ENCODE measurements at places on chromosomes 5 and 9.

DNA sequence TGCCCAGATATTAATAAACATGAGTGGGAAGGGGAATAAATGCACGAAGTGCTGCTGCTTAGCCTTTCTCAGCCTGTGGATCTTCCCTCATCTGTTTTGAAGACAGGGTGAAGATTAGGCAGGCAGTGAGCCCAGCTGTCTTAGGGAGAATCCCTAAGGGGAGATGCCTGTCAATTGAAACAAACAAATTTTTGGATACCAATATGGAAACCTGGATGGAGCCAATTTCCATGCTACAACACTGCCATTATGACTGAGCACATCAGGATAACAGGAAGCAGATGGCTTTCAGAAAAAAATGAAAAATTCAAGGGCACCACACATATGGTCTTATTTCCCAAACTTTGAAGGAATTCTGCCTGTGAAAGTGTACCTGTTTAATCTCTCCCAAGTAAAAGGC is 80.3 kb downstream of the HMHB1 start:
- no peak for DNase-seq

GRCh38 chr9:120528829-120529228 is 51.1 kb downstream of the CDK5RAP2 start:
- no peak for DNase-seq

- DNase-seq = peak; percentile 18
Observed at GRCh38 chr5:168076561-168076991, 214.9 kb upstream of the WWC1 start.

GRCh38 chr5:135174315-135175096 is 140.5 kb upstream of the PITX1 start:
- DNase-seq = no peak

- no peak for DNase-seq
Observed at GRCh38 chr5:149740866-149741459, 10.9 kb downstream of the PPARGC1B start.

DNA sequence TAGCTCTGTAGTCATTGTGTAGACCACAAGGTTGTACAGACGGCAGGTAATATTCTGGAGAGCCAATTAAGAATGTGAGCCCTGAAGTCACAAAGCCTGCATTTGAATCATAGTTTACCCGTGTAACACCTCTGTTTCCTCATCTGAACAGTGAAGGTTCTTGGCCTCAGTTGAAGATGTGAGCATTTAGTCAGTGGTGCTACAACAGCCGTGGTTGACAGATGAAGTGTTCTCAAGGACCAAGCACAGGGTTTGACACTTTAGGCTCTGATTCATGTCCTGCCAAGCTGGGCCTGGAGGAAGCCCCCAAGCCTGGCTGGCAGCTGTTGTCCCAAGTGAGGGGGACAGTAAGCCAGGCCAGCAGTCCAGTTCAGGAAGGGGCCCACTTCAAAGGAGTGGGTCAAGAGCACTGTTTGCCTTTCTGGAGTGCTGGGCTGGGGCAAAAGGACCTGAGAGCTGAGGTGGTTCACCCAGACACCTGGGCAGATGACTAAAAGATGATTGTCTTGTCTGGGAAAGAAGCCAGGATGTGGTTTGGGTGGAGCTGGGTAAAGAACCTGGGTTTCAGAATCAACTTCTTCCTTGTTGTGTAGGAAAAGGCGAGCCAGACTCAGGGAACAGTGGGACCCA is 20.7 kb downstream of the FAXDC2 start:
- DNase-seq = no peak

GRCh38 chr5:122719991-122720746 is 54.7 kb upstream of the SNX2 start:
- no peak for DNase-seq

GRCh38 chr9:16417749-16418148 is 452.7 kb downstream of the BNC2 start:
- peak; percentile 7 for DNase-seq

GRCh38 chr9:5450359-5451091 is at the start of gene CD274:
Gene CD274 (plus strand): TSS chr9:5450542. CDS start chr9:5456114, 5,572 bp downstream.
- peak; percentile 86 for DNase-seq

DNA sequence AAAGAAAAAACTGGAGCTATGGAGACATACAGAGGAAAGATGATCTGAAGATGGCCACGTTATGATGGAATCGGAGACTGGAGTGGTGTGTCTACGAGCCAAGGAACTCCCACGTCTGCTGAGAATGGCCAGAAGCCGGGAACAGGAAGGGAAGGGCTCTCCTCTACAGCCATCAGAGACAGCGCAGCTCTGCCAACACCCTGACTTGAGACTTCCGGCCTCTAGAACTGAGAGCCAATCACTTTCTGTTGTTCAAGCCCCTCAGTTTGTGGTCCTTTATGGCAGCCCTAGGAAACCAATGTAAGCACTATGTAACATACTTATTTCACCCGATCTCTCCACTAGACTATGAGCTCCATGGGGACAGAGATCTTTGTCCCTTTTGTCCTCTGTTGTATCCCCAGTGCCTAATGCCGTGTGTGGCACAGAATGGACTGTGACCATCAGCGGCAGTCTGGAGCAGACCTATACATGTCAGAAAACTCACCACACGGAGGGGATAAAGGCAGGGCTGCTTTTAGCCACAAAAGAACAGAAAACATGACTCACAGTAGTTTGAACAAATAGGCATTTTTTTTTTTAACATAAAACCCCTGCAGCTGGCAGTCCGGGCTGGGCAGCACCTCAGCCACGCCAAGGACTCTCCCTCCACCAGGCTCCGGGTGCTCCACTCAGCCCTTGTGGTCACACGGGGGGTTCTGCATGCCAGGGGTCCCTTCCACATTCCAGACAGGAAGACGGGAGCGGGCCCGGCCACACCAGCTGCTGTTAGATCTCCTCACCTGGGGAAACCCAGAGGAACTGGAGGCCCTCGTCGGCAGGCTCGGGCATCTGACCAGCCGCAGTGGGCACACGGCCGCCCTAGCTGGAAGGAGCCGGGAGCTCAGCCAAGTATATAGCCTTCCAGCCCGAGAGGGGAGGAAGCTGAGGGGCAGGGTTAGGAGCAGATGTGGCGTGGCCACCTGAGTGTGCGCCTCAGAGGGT is 16.1 kb upstream of the MXD3 start:
- no peak for DNase-seq

- DNase-seq = no peak
Observed at GRCh38 chr9:136686534-136686793, 793 bp downstream of the AGPAT2 start.

DNA sequence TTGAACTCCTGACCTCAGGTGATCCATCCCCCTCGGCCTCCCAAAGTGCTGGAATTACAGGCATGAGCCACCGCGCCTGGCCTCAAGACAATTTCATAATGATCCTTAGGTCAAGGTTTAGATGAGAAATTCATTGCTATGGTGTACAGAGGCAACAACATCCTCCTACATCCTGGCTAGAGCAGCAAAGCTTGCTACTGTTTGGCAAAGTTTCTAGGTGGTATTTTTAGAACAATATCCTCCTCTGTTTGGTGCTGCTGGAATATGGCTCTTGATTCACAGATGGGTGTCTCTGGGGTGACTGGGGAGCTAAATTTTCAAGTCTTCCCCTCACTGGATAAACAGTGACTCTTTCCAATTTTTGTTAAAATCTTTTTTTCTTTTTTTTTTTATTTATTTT is 30.6 kb downstream of the CRHBP start:
- DNase-seq = no peak

DNA sequence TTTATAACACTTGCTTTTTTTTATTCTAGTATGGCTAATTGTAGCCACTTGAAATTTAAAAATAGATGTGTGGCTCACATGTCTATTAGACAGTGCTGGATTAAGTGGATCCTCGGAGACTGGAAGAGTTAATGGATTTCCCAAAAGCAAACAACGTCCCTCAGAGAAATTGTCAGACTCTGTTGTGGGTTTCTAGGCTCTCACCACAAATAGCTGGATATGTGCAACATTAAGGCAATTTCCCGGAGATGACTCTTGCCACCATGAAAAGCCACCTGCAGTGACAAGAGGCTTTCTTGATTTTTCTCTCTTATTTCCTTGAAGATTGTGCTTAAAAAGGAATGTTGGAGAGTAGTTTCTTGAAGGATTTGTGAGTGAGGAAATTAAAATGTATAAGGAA is 43.2 kb downstream of the TMEM167A start:
- DNase-seq = no peak

- DNase-seq = no peak
Observed at GRCh38 chr9:74946686-74947085, 6.0 kb downstream of the C9orf40 start.

DNA sequence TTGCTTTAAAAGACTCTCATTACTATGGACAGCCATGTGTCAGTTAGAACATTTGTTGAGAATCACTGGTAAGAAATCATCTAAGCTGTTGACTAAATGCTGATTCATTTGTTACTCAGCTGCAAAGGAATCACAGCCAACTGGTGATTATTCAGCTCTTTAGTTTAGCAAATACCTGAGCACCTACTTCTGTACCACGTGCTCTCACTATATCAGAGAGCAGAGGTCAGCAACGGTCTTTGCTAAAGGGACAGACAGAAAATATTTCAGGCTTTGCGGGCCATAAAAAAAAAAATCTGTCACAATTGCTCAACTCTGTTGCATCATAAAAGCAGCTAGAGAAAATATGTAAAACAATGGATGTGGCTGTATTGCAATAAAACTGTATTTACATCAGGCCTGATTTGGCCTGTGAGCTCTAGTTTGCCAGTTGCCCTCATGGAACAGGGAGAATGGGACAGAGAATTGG is 377.6 kb downstream of the DNAH5 start:
- DNase-seq = peak; percentile 77

- DNase-seq = no peak
Observed at GRCh38 chr9:111627260-111627963, 3.7 kb upstream of the DNAJC25 start.

GRCh38 chr5:58255970-58256369 is 203.9 kb downstream of the PLK2 start:
- DNase-seq = no peak

- no peak for DNase-seq
Observed at GRCh38 chr9:18496256-18497000, 22.5 kb downstream of the ADAMTSL1 start.

- DNase-seq = no peak
Observed at GRCh38 chr9:97905228-97905627, 17.1 kb downstream of the TRMO start.

DNA sequence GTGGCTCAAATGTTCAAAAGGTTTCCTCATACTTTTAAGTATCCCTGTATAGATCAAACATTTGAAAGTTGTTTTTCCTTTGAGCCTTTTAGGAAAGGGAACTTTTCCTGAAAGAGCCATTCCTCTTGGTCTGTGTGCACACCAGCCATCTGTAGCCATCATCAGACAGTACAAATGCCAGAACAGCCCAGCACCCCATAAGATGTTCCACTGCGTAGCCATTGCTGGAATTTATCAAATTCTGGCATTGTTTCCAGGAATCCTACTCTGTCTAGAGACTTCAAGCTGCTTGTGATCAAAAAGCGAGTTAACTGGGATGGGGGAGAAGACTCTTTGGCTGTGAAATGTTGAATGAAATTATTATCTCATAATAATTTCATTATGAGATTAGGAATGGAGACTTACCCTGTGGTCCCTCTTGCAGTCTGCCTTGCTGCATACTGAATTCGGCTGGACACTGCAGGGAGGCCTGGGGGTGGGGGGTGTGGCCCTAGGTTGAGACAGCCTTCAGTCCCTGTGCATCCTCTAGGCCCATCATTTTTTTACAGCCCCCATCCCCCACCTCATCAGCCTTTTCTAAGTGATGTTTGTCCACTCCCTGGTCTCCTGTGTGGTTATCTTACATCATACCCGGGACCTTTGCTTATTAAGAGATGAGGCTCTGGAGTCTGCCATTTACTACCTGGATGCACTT is 99.8 kb downstream of the RALGPS1 start:
- no peak for DNase-seq

GRCh38 chr5:17157294-17157693 is 60.1 kb upstream of the BASP1 start:
- peak; percentile 76 for DNase-seq

GRCh38 chr5:128334010-128334716 is 203.9 kb downstream of the FBN2 start:
- no peak for DNase-seq

DNA sequence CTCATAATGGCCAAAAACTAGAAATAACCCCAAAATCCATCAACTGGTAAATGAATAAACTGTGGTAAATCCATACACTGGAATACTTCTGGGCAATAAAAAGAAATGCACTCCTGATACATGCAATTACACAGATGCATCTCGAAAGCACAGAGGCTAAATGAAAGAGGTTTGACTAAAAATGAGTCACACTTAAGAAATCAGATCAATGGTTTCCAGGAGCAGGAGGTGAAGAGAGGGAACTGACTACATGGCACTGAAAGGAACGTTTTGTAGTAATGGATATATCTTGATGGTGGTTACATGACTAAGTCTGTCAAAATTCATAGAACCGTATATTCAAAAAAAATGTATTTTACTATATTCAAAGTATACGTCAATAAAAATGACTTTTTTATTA is 42.4 kb downstream of the STRBP start:
- DNase-seq = no peak

GRCh38 chr9:129549684-129550083 is 71.2 kb downstream of the C9orf50 start:
- DNase-seq = no peak

GRCh38 chr5:21159510-21160059 is 1171.6 kb upstream of the CDH18 start:
- no peak for DNase-seq

DNA sequence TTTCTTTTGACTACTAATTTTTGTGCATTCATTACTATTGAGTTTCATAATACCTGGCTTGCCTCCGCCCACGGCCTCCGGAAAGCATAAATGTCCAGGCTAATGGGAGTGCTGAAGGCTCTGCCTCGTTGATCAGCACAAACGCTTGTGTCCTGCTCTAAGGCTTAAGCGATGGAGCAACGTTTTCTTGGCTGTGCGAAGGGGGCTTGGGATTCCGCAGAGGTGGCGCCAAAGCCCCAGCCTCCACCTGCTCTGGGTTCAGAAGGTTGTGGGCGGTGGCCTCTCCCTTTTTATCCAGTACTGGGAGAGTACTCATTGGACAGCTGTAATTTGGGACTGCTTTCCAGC is 19.7 kb downstream of the ANXA2R start:
- DNase-seq = no peak

- peak; percentile 53 for DNase-seq
Observed at GRCh38 chr5:137629646-137630045, 106.2 kb downstream of the KLHL3 start.

DNA sequence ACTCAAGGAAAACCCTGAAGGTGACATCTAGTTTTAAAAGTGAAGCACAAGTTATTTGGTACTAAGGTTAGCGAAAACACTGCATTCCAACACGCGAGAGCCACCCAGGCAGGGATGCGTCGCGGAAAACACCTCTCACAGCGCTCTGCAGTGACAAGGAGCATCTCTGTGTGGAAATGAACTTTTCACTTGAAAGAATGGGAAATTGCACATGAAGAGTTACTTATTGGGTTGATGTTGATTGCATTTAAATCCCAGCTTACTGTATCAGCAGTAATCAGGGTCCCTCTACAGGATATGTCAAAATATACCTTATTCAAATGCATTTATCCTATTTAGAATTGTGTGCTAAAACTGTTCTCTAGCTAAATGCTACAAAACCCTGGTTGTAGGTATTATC is 144.4 kb downstream of the BNC2 start:
- peak; percentile 39 for DNase-seq

DNA sequence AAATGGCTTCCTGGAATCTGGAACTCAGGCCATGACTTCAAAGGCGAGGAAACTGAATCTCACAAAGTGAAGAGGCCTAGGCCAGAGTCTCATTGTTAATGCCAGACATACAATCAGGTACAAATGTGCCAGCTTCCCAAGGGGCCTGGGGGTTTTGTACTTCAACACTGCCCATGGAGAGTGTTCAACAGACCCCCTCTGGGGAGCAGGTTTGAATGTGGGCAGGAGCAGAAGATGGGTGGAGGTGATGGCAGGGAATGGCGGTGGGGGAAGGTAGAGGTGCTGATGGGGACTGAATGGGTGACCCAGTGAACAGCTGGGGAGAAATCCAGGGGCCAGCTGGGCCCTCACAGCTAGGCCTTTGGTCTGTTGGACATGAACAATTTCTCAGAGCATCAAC is 12.0 kb downstream of the FOXI1 start:
- no peak for DNase-seq
